ENCODE measurements at places on chromosomes 16 and 17.

DNA sequence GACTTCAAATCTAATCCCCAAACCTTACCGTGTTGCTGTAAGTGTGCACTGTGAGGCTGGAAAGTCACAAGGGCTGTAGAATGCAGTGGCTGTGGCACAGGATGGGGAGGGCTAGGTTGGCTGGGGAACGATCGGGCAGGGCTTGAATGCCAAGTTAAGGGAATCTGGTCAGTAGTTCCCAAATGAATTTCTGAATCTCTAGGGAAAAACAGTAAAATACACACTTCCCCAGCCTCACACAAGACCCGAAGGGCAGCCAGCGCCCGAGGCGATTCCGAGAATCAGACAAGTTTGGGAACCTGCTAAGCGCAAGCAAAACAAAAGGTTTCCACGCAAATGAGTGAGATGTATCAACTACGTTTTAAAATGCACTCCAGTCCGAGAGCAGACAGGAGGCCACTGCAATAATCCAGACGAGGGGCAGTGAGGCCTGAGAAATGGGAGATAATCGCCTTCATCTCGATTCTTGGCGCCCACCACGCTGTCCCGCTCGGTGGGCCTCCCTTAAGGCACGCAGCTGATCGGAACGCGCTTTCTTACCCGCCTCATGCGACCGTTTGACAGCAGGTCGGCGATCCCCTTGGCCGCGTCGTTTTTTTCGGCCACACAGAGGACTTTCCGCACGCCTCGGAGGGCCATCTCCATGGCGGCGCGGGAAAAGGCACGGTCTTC lies 599 bp downstream of the TOP3A start:
- no peak for DNase-seq

GRCh38 chr16:23679986-23680336 lies 1.3 kb downstream of the PLK1 start:
- DNase-seq: no peak

DNA sequence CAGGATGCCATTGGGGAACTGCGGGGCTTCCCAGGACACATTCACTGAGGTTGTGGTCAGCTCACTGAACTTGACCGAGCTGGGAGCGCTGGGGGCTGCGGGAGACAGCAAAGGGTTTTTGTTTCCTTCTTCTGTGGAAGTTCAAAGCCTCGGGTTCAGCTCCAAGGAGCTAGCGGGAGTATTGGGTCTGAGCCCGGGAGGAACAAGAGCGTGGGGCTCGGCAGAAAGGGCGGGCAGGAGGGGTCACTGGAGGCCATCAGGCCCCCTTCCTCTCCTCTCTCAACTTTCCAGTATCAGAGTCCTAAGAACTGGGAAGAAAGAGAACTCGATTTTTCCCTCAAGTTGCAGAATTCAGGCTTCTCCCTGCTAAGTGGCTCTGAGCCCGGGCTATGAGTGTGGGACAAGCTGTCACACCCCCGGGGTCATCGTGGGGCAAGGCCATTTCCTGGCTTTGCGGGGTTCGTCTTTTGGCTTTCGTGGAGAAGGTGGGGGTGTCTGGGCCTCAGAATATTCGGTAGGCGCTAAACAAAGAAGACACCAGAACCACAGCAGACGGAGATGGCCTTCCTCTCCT lies 53.6 kb upstream of the CDC42EP4 start:
- DNase-seq: no peak

DNA sequence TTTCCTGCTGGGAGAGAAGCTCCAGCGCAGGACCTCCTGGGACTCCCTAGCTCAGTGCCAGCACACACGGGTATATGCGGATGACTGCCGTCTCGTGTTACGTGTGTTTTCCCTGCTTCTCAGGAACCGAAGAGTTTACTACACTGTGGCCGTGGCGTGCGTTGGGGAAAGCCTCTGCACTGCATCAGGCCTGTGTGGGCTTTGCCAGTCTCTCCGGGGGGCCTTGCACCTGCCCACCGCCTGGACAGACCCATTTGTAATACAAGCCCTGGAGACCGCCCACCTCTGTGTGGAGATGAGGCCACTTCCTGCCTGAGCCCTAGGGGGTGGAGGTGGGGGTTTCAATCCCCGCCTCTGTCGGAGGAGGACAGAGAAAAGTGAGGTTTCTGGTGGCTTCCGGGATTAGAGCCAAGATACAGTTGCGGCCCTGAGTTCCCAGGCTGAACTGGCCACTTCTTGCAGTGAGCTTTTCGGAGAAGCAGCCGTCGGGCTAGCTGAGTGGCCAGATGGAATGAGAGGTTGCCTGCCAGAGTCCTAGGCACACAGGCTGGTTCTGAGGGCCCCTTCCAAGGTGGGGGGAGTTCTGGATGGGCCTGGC lies 43.4 kb upstream of the GSE1 start:
- DNase-seq: no peak

- DNase-seq: no peak
These were observed 48.2 kb downstream of the CEP112 start for GRCh38 chr17:66143657-66144282.

- no peak for DNase-seq
These were observed 2.4 kb downstream of the VEZF1 start for GRCh38 chr17:57985675-57985974.

DNA sequence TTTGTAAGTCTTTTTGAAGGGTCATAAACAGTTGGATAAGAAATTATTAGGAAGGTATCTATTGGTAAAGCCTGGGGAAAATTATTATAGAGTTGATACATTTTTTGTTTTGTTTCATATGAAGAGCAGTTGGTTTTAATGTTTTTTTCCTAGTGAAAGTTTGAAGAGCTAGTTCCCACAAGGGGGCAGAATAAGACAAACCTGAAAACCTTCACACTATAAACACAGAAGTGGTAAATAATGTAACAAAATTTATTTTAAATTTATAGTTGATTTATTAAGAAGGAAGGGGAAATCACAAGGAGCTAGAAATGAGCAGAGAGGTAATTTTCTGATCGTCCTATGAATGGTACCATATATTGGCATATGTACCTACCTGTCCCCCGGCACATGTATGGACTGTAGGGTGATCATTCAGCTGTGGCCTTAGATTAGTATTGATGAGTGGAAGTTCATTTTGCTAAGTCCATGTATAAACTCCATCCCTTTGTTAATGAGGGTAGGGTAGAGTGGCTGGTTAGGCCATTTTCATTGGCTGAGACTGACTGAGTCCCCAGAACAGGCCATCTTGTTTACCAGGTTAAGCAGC lies 116.3 kb downstream of the TANC2 start:
- no peak for DNase-seq
